ENCODE measurements at places on chromosomes 4 and X.

- no peak for DNase-seq
These were observed 91.2 kb downstream of the LPAR4 start for GRCh38 chrX:78838709-78839108.

DNA sequence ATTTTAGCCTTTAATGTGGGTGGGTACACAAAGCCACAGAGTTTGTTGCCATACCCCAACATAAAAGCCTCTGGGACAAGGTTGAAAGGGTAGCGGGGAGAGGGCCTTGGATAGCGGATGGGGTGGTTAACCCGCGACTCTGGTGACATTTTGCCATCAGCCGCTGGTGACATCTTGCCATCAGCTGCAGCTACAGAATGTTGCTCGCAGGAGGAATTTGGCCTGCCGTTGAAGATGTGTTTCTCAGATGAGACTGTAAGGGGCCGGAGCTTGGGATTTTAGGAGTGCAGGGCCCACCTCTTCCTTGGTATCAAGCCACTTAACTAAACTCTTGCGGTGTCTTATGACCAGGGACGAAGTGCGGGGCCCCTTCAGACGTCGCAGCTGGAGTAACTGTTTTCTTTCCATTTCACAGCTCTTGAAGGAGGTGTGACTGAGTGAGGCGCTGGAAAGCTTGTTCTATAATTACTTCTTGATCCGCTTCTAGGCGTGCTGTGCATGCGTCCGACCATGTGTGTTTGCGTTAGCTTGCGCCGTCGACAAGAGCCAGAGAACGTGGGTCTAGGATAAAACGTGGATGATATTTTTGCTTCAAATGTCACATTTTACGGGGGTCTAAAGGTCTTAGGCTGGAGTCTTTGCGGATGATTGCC is 820 bp upstream of the RASL11B start:
- no peak for DNase-seq

DNA sequence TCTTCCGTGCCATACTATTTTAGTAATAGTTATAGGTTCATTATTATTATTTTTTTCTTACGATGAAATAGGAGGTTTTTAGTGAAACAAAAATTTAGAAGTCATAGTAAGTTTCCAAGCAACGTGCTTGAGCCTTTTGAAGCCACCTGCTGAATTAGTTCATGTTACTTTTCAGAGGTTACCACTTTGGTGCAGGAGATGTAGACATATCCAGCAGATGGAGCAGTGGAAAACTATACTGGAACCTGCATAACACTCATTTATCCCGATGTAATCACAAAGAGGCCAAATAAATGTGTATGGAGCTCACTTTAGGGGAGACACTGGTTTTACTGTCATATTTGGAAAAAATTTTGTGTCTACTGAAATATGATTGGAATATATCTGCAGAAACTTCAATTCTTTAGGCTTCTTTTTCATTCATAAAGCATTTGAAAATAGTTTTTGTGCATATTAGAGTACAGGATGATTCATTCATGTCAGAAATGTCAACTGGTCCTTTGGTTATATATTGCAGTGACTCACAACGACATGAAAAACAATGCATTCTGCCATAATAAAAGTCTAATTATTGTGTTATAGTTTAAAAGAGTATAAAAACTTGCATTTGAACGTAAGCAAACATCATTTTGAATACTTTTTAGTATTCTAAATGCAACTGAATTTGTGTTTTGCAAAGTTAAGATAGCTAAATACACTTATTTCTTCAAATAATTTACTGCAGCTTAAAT is 2182.9 kb upstream of the TENM3 start:
- DNase-seq = no peak

DNA sequence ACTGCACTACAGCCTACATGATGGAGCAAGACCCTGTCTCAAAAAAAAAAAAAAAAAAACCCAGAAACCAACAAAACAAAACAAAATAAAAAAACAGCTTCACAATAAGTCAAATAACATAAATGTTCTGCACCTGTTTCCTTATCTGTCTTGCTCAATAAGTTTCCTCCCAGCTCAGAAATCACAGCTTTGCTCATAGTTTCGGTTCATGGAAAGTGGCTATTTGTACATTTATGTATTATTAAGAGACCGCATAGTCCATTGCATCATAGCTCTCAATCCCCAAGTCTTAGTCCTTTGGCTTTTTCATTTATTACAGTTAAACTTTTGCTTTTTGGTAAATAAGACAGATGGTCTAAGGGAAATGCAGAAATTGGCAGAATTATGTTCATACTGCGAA is 24.4 kb upstream of the CFAP299 start:
- DNase-seq = no peak

DNA sequence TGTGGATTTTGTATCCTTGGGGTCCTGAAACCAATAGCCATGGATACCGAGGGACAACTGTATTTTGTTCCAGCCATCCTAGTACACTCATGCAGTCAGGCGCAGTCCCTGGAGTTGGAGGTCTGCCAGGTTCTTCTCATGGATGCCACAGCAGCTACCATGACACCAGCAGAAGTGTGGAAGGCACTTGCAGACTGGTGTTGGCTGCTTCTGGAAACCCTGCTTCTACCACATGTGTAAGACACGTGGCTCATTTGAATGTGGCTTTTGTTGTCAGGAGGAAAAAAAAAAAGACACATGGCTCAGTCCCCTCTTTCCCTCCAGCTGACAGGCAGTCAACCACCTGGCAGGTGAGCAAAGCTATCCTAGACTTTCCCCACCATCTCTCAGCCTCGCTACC is 19.4 kb downstream of the DRD5 start:
- DNase-seq = peak; percentile 32
